ENCODE measurements at places on chromosomes 4 and X.

GRCh38 chr4:103895876-103896465, 176.2 kb upstream of the TACR3 start:
- no peak for DNase-seq

GRCh38 chr4:77073981-77074380, 1.8 kb downstream of the CCNI start:
- no peak for DNase-seq

DNA sequence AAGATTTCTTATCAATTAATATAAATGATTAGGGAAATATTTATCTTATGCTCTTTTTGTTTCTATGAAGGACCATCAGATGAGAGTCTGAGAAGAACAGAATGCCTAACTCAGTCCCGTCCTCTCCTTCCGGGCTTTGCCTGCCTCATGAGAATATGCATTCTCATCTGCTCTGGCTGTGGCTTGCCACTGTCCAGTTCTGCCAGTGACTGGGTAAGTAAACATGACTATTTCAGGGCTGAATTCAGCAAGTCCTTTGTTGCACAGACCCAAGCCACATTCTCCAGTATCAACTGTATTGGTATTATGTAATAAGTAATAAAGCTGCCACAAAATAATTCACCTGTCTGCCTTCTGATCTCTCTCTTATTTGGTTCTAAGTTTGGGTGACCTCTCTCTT, 110.7 kb downstream of the WDFY3 start:
- DNase-seq: no peak

- no peak for DNase-seq
These were observed 86.5 kb downstream of the MAGED4 start for GRCh38 chrX:52271206-52271605.

DNA sequence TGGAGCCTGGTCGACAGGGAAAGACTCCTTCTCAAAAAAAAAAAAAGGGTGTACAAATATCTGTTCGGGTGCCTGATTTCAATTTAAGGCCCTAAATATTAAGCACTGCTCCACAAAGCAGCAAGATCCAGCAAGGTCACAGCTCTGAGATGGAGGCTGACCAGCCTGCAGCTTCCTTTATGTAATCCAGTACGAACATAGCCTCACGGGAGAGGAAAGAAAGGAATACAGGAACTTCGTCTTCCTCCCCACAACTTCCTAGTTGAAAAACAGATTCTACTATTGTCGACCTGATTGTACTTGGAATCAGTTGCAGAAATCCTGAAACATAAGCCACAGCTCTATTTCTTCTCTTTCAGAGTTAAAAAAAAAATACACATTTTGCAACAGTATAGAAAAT, 53.5 kb upstream of the TBC1D9 start:
- no peak for DNase-seq

Data from kidney epithelial cell (primary cell).